Fibroblast of skin of left biceps (primary cell): ENCODE measurements at places on chromosomes 4 and X.

DNA sequence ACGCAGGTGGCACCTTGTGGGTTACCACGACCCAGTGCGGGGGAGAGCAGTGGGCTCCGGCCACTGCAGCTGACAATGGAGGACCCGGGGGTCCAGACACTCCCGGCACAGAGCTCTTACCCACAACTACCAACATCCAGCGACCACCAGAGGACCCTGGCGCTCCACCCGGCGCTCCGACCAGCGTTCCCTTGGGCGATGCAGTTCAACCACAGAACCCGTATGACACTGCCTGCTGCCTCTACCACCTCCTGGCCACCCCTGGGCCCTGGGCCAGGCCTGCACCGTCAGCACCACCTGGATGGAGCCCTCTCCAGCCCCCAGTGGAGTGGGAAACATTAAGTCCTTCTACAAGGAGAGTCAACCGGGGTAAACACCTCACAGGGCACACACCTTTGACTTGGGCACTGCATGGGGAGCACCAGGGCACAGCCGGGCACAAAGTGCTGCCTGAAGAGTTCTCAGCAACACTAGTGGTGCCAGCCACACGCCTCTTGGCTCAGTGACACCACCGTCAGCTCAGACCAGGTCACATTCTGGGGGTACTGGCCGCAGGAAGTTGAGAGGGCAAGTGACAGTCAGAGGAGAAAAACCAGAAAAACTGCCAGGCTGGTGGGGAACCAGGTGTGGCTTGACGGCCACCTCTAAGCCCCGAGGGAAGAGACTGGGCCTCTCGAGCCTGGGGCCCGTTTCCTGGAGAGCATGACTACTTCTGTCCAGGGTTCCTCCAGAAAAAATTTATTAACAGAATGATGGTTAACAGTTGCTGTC lies 2.6 kb downstream of the CTBP1 start:
- no peak for DNase-seq

GRCh38 chr4:185865901-185866328 lies 53.9 kb upstream of the SORBS2 start:
- no peak for DNase-seq

DNA sequence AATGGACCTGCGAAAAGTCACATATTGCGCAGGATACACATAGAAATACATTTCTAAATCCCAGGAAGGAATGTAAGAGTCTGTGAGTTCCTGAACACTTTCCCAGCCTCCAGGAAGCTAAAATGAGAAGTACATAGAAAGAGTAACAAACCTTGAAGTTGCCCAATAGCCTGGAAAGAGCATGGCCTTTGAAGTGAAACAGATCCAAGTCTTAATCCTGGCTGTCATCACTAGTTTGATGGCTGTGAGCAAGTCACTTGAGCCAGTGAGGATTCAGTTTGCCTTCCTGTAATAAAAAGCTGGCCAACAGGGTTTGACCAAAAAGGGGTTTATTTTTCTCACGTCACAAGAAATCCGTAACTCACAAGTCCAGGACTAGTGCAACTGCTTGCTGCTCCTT lies 69.8 kb downstream of the ARHGEF38 start:
- no peak for DNase-seq

- DNase-seq: peak; percentile 75
Measured at GRCh38 chr4:123235431-123235830, 161.2 kb upstream of the SPRY1 start.
